ENCODE measurements at places on chromosomes 3 and 15. TPM values are rescaled to one million over a fixed set of nuclear protein-coding genes. Genes with fewer than 3 reads are reported as not detected.
A peak's percentile ranks its signal among the peaks of the same experiment; 100 is the strongest.

KNG1 gene
- total RNA-seq: not detected

HDDC3 gene
- total RNA-seq: 25.5 TPM

DCBLD2 gene
- total RNA-seq: 206 TPM

GRCh38 chr3:65168547-65168946 is 480.7 kb upstream of the ADAMTS9 start:
- no peak for DNase-seq
- H3K4me1 ChIP-seq: peaks cover 10% of the 10 kb centered on the region
- H3K4me3 ChIP-seq: no peak overlapping the region
- H3K27ac ChIP-seq: no peak overlapping the region
- no peaks in the 10 kb centered on the region for H3K27me3 ChIP-seq

- no peak for DNase-seq
- H3K27me3 ChIP-seq: no peaks in the 10 kb centered on the region
- peaks cover 25% of the 10 kb centered on the region for H3K36me3 ChIP-seq
Measured at GRCh38 chr3:37262816-37263393, 88.5 kb upstream of the LRRFIP2 start.

- peaks cover 44% of the 10 kb centered on the region for H3K27me3 ChIP-seq
- DNase-seq: no peak
- no peak overlapping the region for H3K27ac ChIP-seq
- no peaks in the 10 kb centered on the region for H3K4me1 ChIP-seq
- no peak overlapping the region for H3K4me3 ChIP-seq
Measured at GRCh38 chr3:121096953-121097352, 188.9 kb downstream of the STXBP5L start.

DNA sequence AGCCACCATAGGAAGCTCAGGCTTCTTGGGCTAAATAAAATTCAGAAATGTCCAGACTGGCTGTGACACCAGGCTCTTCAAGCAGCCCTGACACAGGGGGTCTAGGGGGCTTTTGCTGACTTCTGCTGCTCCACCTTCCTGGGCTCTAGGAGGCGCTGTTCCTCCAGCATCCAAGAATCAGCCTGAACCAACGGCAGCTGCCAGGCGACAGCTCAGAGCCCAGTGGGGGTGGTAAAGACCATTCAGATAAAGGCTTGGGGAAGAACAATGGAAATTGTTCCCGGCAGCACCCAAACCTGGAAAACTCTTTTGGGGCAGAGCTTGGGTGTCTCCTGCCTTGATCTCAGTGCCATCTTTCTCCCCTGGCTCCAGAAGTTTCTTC is 21.6 kb upstream of the PSTPIP1 start:
- H3K36me3 ChIP-seq: no peaks in the 10 kb centered on the region
- no peak overlapping the region for H3K4me3 ChIP-seq
- peak; percentile 35 for DNase-seq
- H3K27ac ChIP-seq: no peak overlapping the region
- no peaks in the 10 kb centered on the region for H3K27me3 ChIP-seq

GRCh38 chr15:66679657-66680108 is 22.4 kb upstream of the SMAD6 start:
- no peaks in the 10 kb centered on the region for H3K36me3 ChIP-seq
- H3K4me1 ChIP-seq: no peaks in the 10 kb centered on the region
- H3K27me3 ChIP-seq: no peaks in the 10 kb centered on the region
- H3K4me3 ChIP-seq: no peak overlapping the region
- H3K27ac ChIP-seq: no peak overlapping the region
- DNase-seq: no peak
